ENCODE measurements at places on chromosomes 3 and 15.

DNA sequence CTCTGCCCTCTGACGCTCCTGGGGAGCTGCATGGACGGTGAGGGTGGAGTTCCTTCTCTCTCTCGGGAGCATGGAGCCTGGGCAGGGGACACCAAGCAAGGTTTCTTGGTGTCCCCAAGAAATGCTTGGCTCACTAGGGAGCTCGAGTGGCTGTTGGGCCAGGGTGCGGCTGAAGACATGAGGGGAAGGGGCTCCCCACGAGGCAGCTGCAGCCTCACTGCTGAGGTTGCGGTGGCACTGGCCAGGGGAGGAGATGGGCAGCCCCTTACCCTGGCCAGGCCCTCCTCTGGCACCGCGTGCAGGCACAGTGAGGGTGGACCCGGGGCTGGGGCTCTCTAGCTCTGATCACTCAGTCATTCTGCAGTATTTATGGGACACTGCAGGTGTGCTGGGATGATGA is 43.5 kb upstream of the SLC41A3 start:
- DNase-seq, result no peak

GRCh38 chr15:67849538-67849937 is 9.7 kb upstream of the RNU6-1 start:
- DNase-seq, result no peak

- no peak for DNase-seq
Observed at GRCh38 chr3:153052096-153052460, 109.9 kb upstream of the RAP2B start.

GRCh38 chr3:32443478-32443877 is 51.8 kb downstream of the CMTM7 start:
- no peak for DNase-seq

GRCh38 chr15:62135532-62136134 is 29.5 kb downstream of the C2CD4B start:
- DNase-seq, result no peak

DNA sequence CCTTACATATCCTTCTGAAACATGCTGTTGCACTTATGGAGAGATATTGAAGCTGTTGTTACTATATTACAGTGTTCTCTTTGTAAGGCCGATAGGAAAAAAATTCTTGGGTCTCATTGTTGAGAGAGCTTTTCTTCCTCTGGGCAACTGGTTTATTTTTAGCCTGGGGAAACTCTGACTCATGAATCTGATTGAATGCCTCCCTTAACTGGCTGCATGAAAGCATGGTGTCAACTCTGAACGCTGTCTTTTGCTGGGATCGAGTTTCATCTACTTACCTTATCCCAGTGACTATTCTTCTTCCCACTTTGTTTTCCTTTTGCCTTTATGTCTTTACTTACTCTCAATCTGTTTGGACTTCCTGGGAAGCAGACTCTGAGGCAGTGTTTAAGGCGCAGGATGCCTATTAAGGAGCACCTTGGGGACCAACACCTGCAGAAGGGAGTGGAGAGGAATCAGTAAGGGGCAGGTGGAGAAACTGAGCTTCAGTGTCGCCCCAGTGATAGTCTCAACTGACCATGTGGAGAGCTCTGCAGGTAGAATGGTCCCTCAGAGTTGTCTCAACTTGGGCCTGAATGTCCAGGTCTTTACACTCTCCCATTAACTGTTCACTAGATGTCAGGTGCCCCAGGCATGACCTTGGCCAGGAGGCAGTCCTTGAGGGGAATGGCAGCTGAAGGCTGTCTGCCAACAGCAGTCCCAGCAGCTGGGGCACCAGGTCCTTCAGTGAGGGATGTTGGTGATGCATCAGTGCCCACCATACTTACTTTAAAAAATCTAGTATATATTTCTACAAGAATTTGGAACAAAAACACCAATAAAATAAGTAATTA is 88.9 kb upstream of the CCNL1 start:
- peak; percentile 22 for DNase-seq

DNA sequence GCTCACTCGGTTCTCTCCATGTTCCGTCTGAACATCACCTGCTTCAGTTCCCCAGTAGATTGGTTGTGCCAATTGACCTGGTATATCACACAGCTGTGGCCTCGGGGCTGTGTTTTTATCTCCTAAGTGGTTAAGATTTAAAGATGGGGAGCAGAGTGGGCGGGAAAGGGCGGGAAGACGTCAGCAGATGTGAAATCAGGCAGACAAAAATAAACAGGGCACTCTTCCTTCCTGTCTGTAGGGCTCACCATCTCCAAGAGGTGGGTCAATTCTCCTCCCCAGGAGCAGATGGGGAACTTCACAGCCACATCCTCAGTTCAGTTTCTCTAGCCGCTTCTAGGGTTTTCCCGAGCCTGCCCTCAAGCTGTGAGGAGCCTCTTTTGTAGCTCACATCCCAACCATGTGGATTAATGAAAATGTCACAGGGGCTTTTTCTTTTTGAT is 26.8 kb upstream of the LIMD1 start:
- DNase-seq, result no peak

- peak; percentile 7 for DNase-seq
Observed at GRCh38 chr3:34856081-34856947, 783.0 kb upstream of the ARPP21 start.

DNA sequence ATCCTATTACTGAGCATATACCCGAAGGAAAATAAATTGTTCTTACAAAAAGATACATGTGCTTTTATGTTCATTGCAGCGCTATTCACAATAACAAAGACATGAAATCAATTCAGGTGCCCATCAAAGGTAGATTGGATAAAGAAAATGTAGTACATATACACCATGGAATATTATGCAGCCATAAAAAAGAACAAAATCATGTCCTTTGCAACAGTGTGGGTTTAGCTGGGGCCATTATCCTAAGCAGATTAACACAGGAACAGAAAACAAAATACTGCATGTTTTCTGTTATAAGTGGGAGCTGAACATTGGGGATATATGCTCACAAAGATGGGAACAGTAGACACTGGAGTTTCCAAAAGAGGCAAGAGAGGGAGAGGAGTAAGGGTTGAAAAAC is 42.5 kb downstream of the SGO1 start:
- no peak for DNase-seq

DNA sequence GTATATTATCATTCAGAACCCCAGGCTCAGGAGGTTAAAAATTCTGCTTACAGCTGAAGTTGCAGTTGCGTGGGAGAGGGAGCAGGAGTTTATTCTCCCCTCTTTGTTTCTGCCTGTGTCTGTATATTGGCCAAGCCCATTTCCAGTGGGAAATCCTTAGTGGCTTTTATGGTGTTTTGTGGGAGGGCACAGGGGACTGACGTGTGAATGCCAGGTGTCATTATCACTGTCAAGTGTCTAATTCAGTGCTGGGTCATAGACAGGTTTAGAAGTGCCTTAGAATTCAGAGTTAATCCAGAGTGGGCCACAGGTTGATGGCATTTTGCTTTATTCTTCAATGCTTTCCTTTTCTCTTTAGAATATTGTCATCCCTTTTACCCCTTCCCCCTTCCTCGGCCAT is 33.4 kb downstream of the SLCO3A1 start:
- no peak for DNase-seq

- no peak for DNase-seq
Observed at GRCh38 chr15:74038707-74039655, 43.4 kb downstream of the GOLGA6A start.

- no peak for DNase-seq
Observed at GRCh38 chr15:72502220-72502809, 28.2 kb downstream of the ARIH1 start.

DNA sequence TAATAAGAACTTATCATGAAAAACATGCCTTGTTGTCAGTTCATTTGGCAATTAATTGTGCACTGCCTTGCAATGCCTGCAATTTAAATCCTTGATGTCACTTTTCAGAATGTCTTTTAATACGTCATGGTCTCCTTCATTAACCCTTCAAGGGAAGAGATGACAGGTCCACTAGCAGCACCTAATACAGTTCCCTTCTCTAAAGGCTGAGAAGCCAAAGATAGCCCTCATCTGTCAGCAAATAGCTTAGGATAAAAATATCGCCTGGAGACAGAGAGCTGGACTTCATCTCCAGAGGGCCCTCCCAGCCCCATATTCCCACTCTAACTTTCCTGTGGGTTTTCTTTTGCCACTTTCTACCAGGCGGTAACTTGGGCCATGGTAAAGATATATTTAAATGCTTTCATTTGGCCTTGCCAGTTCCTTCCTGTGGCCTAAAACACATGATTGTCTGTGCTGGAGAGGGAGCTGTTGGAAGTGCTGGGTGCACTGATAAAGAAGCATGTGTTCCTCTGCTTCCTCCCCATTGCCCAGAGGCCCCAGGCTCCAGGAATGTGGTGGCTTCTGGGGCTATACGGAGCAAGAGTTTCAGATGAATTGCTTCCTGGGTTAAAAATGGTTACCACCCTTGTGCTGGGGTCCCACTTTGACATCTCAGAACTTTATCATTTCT is 76.3 kb upstream of the UMPS start:
- no peak for DNase-seq

DNA sequence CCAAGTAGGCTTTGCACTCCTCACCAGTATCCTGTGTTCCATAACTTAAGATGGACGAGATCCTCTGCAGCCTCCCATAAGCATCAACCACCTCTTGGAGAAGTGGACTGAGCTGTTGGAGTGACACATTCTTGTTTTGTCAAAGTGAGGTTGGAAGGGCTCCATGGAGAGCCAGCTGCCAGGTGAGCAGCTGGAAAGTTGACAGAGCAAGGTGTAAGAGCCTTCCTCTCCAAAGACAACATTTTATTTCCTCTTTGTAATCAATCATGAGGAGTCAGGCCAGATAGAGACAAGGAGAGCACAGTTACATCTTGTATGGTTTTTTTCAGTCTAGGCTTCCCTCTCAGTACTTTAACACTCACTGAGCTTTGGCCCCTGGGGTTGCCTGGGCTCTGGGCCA is 5.1 kb downstream of the ABI3BP start:
- DNase-seq, result peak; percentile 33

DNA sequence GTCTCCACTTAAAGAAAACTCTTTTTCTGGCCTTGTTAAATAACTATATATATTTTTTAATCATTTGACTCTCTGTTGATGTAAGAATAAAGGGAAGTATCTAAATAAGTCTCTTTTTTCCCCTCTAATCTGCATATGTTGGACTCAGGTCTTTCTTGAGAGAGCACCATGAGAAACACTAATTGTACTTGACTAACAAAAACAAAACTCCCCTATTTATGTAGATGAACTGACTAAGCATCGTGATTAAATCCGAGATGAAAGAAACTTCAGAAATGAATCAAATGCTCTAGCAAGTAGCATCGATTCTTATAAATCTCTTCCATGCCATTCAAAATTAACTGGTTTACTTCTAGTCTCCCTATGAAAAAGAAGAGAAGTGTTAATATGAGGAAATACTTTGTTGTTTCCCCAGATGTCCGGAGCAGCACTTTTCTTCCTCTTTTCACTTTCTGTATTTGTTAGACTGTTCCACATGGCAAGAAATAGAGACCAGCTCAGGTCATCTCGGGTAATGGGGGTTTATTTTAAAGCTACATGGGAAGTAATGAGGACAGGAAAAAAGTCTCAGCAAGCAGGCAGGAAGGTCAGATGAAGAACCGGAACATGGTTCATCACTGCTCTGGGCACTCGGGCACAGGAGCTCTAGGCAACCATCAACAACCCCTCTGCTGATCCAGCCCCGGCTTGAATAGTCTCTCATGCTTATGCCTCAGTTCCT is 288.3 kb downstream of the CNTN6 start:
- no peak for DNase-seq

DNA sequence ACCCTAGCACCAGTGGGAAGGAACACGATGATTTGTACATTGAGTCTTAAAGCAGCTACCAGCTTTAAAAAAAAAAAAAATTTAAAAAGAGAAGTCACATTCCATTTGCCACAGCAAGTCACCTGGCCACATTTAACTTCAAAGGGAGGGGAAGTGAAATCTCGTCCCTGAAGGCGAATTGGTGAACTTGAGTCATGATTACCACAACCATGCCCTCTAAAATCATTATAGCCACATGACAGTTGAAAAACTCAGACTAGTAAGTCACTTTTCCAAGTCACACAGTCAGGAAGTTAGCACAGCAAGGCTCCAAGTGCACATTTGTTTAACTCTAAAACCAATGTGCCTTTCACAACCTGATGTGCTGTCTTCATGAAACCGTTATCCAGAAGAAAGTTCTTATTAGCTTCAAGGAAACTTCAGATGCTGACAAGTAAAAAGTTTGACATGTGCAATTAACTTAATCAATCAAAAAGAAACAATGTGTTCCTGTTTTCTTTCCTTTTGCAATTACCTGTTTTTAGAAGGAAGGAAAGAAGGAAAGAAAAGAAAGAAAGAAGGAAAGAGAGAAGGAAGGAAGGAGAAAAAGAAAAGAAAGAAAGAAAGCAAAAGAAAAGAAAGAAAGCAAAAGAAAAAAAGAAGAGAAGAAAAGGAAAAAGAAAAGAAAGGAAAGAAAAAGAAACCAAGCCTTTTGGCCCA is 8.3 kb upstream of the THSD4 start:
- DNase-seq, result no peak

- peak; percentile 23 for DNase-seq
Observed at GRCh38 chr3:101940521-101941317, 91.4 kb downstream of the NFKBIZ start.

DNA sequence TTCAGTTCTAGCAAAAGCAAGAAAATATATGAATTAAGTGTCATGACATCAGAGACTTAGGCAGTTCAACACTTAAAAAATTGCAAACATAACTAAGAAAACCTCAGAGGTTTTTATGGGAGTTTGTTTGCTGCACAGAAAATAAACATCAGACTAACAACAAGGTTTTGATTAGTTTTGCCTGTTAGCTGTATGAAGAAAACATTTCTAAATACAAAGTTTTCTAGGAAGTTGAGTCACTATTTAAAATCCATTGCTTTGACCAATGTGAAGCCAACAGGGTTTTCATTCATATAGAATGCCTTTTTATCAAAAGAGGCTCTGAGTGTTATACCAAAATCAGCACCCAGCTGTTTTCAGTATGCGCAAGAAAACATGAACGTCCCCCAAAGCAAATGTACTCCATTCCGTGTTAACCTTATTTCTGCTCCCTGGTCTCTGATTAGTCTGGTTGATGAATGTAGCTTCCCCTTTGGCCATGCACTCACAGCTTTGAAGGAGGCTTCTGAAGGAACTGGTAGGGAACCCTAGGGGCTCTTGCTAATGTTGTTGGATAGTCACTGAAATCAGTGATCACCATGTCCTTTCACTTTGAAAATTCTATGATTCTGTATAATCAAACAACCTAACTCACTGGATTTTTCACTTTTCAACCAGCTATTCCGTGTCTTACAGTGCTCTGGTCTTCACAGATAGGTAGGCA is 89.6 kb upstream of the TSEN2 start:
- DNase-seq, result no peak

- DNase-seq, result no peak
Observed at GRCh38 chr3:66577426-66578203, 76.8 kb upstream of the LRIG1 start.
